ENCODE measurements at places on chromosomes 2 and 18.

- DNase-seq = no peak
These were observed 80.4 kb downstream of the EPB41L3 start for GRCh38 chr18:5463390-5463789.

- no peak for DNase-seq
These were observed 184.4 kb downstream of the KCNS3 start for GRCh38 chr2:18062892-18063291.

GRCh38 chr2:25184254-25184653 lies 15.9 kb upstream of the POMC start:
- no peak for DNase-seq

- DNase-seq = no peak
These were observed 112.0 kb upstream of the TEKT4 start for GRCh38 chr2:94759211-94759610.

DNA sequence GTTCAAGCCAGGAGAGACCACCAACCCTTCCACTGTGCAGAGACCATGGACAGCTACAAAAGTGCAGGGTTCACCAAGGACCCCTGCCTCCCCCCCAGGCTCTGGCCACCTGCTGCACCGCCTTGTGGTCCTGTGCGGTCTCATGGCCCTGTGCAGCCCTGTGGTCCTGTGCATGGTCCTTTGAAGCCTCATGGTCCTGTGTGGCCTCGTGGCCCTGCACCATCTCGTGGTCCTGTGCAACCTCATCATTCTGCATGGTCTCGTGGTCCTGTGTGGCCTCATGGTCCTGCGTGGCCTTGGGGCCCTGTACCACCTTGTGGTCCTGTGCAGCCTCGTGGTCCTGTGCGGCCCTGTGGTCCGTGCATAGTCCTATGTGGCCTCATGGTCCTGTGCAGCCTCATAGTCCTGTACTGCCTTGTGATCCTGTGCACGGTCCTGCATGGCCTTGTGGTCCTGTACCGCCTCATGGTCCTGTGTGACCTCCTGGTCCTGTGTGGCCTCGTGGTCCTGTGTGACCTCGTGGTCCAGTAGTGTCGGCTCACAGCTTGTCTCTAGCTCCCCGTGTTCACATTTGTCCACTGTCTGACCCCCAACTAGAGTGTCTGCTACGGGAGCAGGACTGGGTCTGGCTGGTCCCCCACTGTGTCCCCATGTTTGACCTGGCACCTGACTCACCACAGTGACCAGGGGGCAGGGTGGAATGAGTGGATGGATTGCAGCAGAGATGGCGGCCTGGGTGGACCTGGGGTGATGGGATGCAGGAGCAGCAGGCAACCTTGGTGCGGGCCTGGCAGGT lies 20.0 kb upstream of the OTOS start:
- no peak for DNase-seq

DNA sequence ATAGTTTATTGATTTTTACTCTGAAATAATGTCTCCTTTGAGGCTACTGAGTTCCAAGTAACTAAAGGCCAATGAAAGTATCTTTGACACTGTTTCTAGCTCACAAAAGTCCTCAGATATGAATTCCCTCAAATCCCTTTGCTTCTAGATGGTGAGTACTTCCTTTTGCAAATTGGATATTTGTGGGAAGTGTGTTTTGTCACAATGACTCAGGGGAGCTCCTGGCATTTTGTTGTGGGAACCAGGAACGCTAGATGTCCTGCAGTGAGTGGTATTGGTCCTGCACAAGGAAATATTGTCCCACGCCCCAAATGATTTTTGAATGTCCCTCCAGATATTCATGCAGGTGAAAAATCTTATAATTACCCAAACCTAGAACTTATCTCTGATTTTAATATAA lies 24.3 kb downstream of the TACR1 start:
- no peak for DNase-seq

GRCh38 chr2:204449977-204450376 lies 95.3 kb upstream of the PARD3B start:
- no peak for DNase-seq

- no peak for DNase-seq
These were observed 742.3 kb upstream of the CELF4 start for GRCh38 chr18:38307914-38308313.

GRCh38 chr18:6248017-6248416 lies 166.7 kb downstream of the L3MBTL4 start:
- DNase-seq = no peak

DNA sequence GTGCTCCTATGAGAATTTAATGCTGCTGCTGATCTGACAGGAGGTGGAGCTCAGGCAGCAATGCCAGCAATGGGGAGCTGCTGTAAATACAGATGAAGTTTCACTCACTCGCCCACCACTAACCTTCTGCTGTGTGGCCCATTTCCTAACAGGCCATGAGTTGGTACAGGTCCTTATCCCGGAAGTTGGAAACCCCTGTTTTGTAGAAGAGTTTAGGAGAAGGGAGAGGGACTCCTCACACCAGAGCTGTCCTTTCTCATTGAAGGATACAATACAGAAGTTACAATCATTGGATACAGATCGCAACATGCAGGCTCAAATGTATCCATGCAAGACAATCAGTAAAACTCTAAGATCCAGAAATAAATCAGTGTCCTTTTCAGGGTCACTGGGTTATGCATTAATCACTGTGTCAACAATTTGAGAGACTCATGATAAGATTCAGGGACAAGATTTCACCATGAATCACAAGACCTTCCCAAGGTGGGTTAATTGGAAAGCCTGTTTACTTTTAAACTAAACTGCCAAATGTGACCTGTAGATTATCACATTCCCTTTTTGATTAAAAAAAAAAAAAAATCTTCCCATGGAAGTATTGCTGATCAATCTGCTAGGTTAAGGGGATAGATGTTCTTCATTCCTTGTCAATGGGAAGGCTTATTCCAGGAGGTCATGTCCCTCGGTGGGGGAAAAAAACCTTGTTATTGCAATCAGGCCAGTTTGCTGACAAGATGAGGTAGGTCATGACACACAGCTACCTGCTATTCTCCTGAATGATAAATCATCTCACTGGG lies 97.2 kb downstream of the SP100 start:
- no peak for DNase-seq

GRCh38 chr2:174694196-174694878 lies 69.9 kb downstream of the CHRNA1 start:
- no peak for DNase-seq

DNA sequence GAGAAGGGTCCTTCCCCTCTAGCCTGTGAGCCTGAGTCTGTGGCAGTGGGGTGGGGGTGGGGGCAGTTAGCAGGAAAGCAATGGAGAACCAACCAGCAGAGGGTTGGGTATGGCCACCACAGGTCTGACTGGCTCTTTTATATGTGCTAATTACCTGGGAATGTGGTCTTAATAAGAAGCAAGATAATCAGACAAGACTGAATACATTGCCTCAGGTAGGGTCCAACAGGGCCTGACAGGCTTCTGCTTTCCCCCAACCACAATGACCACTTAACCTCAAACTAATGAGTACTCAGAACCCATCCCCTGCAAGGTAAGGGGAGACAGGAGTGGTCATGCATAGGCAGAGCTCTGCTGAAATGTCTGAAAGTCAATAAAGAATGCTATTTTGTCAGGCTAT lies 39.2 kb upstream of the GALNT1 start:
- DNase-seq = no peak

GRCh38 chr2:178827739-178828485 lies 20.7 kb upstream of the TTN start:
- no peak for DNase-seq

DNA sequence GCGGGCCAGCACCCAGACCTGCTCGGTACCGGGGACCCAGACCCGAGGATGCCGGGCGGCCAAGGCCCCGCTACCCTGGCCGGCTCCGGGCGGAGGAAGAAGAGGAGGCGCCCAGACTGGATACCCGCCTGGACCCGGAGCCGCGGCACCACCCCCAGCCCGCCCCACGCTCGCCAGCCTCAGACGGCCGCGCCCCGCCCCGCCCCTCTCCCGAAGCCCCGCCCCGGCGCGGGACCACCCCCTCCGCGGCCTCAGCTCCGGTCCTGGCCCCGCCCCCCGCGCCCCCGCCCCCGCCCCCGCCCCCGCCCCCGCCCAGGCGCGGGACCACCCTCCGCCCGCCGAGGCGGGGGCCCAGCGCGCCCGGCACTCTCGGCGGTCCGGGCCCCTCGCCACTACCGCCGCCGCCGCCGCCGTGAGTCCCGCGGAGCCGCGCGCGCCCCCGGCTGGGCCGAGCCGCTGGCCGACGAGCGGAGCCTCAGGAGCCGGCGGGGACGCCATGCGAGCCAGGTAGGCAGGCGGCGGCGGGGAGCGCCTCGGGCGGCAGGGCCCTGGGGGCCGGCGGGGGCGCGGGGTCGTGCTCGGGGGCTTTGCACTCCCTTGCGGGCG lies at the start of gene SH3BP4:
Gene SH3BP4, plus strand, starts transcription at position 354 of the 606 bp plus-strand sequence. CDS start 82,986 bp downstream, outside the sequence.
- peak; percentile 75 for DNase-seq

DNA sequence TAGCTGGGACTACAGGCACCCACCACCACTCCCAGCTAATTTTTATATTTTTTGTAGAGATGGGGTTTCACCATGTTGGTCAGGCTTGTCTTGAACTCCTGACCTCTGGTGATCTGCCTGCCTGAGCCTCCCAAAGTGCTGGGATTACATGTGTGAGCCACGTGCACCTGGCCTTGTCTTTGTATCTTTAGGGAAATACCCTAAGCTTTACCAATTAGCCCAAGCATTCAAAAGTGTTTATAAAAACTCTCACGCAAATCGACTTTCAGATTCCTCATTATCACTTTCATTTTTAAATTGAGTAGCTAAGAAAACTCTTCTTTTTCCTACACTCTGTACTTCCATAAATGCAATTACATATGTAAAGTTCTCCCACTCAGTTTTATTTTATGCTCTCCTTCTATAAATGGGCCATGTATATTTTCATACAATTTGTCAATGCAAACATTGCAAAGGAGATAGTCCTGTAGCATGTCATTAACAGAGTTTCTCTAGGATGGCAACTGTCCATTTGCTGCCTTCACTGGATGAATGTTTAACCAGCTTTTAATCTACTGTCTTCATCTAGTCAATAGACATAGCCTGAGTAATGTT lies 326.2 kb upstream of the LRATD1 start:
- DNase-seq = no peak

DNA sequence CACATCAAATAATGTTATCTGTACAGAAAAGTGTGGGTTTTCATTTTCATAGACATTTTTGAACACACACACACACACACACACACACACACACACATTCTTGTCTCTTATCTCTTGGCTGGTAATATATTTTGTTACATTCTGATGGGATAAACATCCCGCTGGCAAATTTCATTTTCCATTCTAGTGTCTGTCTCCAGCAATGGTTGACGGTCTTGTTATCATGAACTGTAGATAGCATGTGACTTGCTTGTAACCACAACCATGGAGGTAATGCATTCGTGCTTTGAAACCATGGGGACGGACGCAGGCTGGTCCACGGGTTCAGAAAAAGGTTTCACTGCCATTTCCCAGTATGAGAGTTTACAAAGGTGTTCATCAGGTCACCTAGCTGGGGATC lies 156.4 kb downstream of the PPP1R1C start:
- no peak for DNase-seq

DNA sequence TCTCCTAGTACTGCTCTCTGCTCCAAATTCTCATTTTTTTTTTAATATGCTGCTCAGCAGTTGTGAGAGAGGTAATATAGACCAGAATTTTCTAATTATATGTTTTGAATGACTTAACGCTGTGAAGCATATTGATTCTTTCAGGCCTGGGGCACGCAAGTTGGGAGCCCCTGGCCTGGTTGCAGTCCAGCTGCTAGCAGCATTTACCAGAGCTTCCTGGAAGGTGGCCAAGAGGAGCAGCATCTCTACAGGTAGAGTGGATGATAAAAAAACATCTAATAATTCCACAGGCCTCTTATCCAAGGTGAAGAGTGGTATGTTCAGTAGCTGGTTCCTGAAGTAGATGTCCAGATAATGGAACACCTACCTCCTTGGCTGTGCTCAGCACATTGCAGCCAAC lies 7.3 kb upstream of the UGP2 start:
- no peak for DNase-seq

DNA sequence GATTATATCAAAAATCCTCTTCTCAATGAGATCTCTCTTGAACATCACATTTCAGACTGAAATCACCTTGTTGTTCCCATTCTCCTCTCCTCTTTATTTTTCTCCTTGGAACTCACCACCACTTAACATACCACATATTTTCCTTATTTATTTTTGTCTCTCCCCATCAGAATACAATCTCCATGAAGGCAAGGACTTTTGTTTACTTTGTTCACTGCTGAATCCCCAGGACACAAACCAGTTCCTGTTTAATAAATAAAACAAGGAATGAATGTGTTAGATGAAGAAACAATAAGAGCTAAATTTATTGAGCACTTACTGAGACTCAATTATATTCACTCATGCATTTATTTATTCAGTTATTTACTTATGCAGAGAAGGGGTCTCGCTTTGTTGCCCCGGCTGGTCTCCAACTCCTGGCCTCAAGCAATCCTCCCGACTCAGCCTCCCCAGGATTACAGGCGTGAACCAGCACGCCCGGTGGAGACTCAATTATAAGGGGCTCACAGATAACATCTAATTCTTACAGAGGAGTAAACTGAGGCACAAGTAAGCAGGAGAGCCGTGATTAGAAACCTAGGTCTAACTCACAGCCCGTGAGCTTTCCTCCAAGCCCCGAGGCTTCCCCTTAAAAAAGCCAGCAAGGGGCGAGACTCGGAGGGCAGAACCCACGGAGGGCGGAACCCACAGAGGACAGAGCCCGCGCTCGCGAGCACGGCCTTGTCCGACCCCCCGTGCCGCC lies 616 bp upstream of the TAF1B start:
- DNase-seq = no peak

DNA sequence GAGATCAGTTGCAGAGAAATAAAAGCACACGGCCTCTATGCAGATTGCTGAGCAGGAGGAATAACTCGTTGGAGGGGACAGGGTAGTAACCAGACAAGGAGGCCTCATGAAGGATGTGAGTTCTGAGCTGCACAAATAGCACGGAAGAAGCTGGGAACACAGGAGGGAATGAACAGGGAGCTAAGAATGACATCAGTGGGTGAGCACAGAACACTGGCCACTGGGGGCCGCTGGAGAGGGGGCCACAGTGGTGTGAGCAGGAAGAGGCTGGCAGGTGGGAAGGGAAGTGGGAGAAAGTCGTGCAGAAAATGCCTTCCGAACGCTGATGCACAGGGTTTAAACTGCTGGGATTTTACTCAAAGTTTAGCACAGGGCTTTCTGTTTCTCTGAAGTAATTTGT lies 61.0 kb downstream of the ZAP70 start:
- DNase-seq = no peak

DNA sequence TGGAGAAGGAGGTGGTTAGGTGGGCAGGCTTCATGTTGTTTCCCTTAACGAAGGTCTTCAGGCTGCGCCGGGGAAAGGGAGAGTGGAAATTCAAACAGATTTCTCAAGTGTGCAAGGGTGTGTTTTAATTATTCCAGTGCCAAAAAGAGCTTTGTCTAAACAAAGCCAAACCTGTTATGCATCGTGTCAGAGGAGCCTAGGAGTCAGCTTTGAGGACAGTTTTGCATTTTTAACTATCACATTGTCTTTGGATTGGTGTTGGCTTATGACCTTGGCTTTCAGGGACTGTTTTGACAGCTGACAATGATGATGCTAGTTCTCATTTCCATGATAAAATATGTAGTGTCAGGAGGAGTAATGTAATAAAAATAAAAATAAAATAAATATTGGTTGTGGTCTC lies 144.8 kb downstream of the LDLRAD4 start:
- DNase-seq = no peak

Data from caudate nucleus (tissue), 63 donors.